ENCODE measurements at places on chromosomes 2 and 18. TPM values are rescaled to one million over a fixed set of nuclear protein-coding genes. Genes with fewer than 3 reads are reported as not detected.

DNA sequence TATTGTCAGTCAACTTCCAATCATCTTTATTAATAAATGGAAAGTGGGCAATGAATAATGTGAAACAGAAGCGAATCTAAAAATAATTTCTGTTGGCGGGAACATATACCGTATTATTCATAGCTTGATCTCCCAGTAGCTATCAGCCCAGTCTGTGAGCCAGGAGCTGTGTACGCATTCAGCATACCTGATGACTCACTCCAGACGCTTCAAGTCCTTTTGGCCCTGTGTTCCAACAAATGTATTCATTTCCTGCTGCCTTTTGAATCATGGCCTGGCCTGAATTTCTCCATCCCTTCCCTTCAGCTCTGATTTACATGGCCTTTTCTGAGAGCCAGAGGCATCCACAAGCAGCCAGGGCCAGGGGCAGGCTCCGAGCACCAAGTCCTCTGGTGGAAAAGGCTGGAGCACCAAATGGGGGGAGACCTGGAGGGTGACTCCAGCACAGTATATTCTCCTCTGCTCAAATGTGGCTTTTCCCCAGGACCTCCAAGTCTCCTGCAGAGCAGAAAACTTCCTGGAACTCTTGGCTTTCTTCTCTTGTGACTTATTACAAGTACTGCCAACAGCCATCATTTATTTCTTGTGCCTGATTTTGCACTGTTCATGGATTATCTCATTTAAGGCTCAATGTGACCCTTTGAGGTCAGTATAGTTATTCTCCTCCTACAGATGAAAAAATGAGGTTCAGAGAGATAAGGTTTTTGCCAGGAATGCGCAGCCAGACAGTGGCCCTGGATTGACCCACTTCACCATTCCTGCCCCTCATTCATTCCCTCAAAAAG, 108.7 kb downstream of the EN1 start:
- no peak overlapping the region for H3K4me3 ChIP-seq
- H3K27ac ChIP-seq, result no peak overlapping the region
- no peaks in the 10 kb centered on the region for H3K36me3 ChIP-seq
- DNase-seq, result no peak

GRCh38 chr2:70354264-70354949, 52.5 kb upstream of the FAM136A start:
- H3K27ac ChIP-seq, result no peak overlapping the region
- H3K4me1 ChIP-seq, result no peaks in the 10 kb centered on the region
- no peaks in the 10 kb centered on the region for H3K36me3 ChIP-seq
- no peaks in the 10 kb centered on the region for H3K27me3 ChIP-seq

- H3K36me3 ChIP-seq, result no peaks in the 10 kb centered on the region
- no peak overlapping the region for H3K4me3 ChIP-seq
- no peak overlapping the region for H3K27ac ChIP-seq
- DNase-seq, result no peak
Measured at GRCh38 chr18:48855422-48856377, 95.1 kb downstream of the SMAD7 start.

DNA sequence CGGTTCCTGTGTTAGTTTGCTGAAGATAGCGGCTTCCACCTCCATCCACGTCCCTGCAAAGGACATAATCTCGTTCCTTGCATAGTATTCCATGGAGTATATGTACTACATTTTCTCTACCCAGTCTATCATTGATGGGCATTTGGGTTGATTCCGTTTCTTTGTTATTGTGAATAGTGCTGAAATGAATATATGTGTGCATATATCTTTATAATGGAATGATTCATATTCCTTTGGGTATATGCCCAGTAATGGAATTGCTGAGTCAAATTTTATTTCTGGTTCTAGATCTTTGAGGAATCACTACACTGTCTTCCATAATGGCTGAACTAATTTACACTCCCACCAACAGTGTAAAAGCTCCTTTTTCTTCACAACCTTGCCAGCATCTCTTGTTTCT, 255.4 kb upstream of the CDH2 start:
- no peaks in the 10 kb centered on the region for H3K4me1 ChIP-seq
- no peak for DNase-seq
- no peak overlapping the region for H3K4me3 ChIP-seq
- no peak overlapping the region for H3K27ac ChIP-seq
- no peaks in the 10 kb centered on the region for H3K36me3 ChIP-seq

DNA sequence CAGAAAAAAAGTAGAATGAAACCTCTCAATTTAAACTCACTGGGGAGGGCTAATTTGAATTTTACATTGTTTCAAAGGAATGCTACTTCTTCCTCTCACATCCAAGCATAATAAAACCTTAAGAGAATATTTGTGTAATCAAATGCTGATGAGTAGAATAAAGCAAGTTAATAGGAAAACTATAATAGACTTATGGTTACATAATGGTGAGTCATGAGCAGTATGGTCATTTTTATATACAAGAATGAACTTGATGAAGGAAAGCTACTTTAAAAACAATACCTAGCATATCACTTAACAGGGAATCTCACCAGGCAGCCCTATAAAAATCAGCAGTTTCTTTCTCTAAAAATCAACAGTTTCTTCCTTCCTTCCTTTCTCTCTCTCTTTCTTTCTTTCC, 80.3 kb downstream of the VSNL1 start:
- no peaks in the 10 kb centered on the region for H3K36me3 ChIP-seq
- H3K4me3 ChIP-seq, result no peak overlapping the region
- no peaks in the 10 kb centered on the region for H3K4me1 ChIP-seq

DNA sequence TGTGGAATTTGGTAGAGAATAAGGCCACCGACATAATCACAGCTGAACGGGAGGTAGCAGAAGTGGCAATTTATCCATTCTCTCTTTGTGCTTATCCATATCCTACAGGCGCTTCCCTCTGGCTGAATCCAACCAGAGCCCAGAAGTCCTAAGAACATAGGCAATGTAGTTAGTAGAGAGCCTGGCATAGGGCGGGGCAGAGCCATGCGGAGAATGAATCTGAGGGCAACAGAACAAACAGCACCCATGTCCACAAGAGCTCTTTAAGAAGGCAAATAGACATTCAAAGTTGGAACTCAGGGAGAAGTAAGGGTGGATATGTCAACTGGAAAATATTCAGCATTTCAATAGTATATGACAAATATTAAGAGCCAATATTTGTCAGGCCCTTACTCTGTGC, 305.9 kb upstream of the VWC2L start:
- no peak for DNase-seq
- peaks cover 7% of the 10 kb centered on the region for H3K4me1 ChIP-seq
- H3K27ac ChIP-seq, result no peak overlapping the region
- no peaks in the 10 kb centered on the region for H3K27me3 ChIP-seq

DNA sequence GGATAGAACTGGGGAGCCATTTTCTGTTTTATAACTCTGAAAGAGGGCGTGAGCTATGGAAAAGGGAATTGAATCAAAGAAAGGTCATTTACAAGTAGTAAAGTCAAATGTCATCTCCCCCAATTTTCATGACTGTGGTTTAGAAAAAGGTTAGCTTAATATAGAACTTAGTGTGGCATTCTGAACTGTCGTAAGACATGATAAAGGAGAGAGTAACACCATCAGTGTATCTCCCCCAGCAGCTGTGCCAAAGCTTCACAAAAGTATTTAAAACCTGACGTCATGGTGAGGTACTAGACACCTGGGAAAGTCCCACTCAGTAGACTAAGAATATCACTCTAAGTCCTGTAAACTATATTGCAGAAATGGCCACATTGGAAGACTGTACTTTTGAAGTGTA, 5.8 kb upstream of the IKZF2 start:
- peaks cover 7% of the 10 kb centered on the region for H3K4me1 ChIP-seq
- H3K36me3 ChIP-seq, result no peaks in the 10 kb centered on the region
- H3K4me3 ChIP-seq, result no peak overlapping the region
- peak; percentile 42 for DNase-seq
- no peaks in the 10 kb centered on the region for H3K27me3 ChIP-seq

DNA sequence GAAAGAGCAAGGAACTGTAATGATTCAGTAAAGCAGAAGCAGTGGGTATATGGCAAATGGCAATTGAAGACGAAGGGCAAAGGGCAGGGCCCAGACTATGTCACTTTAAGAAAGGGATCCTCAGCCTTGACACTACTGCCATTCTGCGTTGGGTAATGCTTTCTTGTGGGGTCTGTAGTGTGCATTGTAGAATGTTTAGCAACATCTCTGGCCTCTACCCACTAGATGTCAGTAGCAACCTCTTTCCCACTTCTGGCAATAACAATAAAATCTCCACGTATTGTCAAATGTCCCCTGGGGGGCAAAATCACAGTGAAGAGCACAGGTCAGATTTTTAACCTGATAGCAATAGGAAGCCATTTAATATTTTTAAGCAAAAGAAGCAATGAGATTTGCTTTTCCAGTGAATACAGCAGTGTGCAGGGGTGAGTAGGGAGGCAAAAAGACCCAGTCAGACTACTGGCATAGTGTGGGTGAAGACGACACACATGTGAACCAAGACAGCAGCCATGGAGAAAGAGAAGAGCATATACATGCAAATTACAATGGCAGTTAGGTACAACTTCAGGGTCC, 209.5 kb downstream of the DYM start:
- no peak overlapping the region for H3K27ac ChIP-seq
- no peaks in the 10 kb centered on the region for H3K27me3 ChIP-seq

Gene GNAL
- 1.7 TPM for total RNA-seq

Data from thymus (tissue), 14 donors.